ENCODE measurements at places on chromosomes 16 and 17.

DNA sequence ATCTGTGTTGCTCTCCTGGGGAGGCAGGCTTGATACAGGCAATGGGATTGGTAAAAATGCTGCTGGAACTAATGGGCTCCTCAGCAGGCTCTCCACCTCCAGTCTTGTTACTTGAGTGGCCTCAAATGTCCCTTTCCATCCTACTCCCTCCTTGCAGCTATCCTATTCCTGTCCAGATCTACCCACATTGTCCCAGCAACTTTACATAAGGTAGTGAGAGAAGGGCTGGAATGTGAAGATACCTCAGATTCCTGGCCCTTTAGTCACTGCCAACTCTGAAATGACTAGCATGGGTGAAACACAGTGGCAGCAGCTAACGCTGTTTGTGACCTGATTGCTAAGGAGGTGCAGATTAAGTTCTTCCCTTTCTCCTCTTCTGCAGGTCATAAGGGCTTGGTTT, 210.1 kb upstream of the HS3ST4 start:
- DNase-seq: no peak

DNA sequence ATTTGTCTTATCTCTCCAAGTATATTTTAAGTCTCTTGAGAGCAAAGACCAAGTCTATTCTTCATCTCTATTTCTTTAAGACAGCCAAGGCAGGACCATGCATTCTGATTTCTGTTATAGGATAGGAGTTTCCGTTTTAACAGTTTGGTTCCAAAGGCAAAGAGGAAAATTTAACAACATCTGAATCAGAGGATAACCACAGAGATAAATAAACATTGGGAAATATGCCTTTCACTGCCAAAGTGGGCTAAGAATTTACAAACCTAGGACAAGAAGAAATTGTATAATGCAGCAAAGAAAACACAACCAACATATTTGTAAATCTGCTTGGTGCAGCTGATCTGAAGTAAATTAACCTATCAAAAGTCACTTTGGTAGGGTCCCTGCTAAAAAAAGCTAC, 37.7 kb downstream of the USP32 start:
- DNase-seq: no peak

DNA sequence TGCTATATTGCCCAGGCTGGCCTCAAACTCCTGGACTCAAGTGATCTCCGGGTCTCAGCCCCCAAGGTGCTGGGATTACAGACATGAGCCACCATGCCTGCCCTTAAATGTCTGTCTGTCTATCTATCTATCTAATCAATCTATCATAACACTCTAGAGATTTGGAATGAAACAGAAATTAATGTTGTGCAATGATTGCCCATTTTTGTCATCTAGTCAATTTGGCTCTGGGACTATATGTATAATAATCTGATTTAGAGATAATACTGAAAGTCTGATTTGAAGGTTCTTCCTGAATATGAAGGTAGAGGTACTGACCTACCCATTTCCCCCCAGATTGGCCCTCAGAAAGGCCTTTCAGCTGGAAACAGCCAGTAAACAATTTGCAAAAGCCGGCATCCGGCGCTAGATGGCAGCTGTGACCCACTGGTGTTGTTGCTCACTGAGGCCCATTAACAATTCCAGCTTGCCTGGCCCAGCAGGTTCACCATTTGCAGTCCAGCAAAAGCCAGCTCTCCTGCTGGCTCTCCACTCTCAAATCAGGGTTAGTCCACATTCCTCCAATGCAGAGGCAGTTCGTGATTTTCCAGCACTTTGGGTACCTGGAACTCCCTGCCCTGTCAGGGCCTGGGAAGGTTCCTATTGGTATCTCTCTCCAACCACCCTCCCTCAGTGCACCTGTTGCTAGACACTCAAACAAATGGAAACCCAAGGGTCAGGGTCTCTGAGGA, 22.9 kb upstream of the C16orf87 start:
- peak; percentile 52 for DNase-seq

DNA sequence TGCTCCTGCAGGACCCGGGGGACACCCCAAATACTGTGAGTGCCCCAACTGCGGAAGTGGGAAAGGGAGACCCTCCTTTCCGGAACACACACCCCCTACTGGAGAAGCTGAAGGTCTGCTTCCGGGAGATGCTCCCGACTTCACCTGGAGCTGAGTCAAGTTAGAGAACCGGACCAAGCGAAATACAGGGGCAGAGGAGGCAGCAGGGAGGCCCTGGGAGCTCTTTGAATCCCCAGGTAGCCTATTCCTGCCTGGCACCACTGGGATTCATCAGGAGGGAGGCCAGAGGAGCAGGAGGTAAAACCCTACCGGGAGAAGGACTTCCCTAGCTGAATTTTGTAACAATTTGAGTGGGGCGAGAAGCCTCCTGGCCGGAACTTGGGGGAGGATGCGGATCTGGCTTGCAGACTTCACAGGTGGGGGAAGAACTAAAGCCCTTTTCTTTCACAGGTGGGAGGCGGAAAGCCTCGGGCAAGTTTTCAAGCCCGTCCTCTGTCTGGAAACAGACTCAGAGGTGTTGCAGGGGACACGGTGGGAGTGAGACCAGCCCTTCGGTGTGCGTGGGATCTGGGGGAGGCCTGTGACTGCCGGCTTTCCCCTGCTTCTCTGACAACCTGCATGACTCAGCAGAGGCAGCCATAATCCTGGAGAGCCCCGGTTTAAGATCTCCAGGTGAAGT, 22.4 kb upstream of the TEKT1 start:
- DNase-seq: no peak

GRCh38 chr16:49276646-49277385, 4.8 kb downstream of the CBLN1 start:
- DNase-seq: no peak

- no peak for DNase-seq
Observed at GRCh38 chr16:74183601-74184360, 112.8 kb upstream of the PSMD7 start.

- no peak for DNase-seq
Observed at GRCh38 chr17:38980490-38981217, 13.5 kb upstream of the FBXO47 start.

DNA sequence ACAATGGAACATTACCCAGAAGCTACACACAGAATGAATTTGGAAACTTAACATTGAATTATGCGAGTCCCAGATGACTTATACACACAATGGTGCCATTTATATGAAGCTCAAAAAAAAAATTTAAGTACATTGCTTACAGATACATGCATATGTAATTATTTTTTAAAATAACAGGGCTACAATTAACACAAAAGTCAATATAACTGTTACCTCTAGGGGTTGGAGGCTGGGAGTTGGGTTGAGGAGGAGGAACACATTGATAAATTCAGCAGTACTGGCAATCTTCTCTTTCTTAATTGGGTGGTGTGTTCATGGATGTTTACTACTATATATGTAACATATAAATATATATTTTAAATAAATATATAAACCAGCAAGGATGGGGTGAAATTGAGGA, 1.1 kb downstream of the ZNF23 start:
- no peak for DNase-seq

- no peak for DNase-seq
Observed at GRCh38 chr17:56985371-56986162, 7.6 kb downstream of the SCPEP1 start.

- DNase-seq: no peak
Observed at GRCh38 chr17:65324611-65325342, 187.6 kb downstream of the RGS9 start.

GRCh38 chr17:62718429-62718828, 89.7 kb downstream of the MARCHF10 start:
- no peak for DNase-seq

- DNase-seq: no peak
Observed at GRCh38 chr17:74458835-74459234, 7.6 kb upstream of the CD300A start.

GRCh38 chr16:85945424-85945751, 46.4 kb downstream of the IRF8 start:
- DNase-seq: no peak

GRCh38 chr16:13875614-13876284, 44.2 kb upstream of the ERCC4 start:
- DNase-seq: no peak
